ENCODE measurements at places on chromosomes 2 and 18.

DNA sequence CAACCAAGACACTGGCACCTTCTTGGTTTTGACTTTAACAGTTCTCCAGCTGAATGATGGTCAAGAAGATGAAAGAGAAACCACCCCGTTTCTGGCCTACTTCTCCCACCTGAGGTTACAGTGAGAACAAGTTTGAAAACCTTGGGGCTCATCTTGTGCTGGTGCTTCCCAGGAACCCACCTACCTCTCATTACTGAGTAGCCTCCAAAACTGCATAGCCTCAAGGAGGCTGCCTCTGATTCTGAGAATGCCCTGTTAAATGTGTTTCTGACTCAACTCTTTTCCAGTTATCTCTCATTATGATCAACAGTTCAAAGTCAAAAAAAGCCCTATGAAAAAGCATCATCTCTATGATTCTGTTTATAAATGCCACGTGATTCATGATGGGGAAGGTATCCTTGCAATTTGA, 121.9 kb downstream of the CACNB4 start:
- no peak for DNase-seq

DNA sequence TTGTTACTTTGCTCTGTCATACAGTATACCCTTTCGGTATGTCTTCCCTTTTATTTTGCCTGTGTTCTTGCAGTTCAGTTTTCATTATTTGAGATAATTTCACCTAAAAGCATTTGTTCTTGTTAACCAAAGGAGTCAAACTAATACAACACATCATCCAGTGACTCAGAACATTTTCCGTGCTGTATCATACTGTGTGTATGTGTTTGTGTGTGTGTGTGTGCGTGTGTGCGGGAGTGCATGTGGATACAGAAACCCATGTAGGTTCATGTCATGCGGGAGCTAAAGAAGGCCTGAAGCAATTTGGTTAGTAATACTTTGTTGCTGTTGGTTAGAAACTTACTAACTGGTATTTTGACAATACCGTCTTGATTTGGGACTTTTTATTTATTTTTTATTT, 60.0 kb downstream of the CEP192 start:
- DNase-seq = no peak

GRCh38 chr2:167196461-167197252, 308.4 kb downstream of the XIRP2 start:
- DNase-seq = no peak

GRCh38 chr2:133054297-133054696, 384.3 kb upstream of the LYPD1 start:
- DNase-seq = no peak

GRCh38 chr18:11027862-11028261, 121.5 kb downstream of the PIEZO2 start:
- no peak for DNase-seq

GRCh38 chr2:32418778-32419177, 62.0 kb downstream of the BIRC6 start:
- no peak for DNase-seq

- DNase-seq = no peak
Observed at GRCh38 chr2:134021830-134022524, 231.9 kb upstream of the MGAT5 start.

DNA sequence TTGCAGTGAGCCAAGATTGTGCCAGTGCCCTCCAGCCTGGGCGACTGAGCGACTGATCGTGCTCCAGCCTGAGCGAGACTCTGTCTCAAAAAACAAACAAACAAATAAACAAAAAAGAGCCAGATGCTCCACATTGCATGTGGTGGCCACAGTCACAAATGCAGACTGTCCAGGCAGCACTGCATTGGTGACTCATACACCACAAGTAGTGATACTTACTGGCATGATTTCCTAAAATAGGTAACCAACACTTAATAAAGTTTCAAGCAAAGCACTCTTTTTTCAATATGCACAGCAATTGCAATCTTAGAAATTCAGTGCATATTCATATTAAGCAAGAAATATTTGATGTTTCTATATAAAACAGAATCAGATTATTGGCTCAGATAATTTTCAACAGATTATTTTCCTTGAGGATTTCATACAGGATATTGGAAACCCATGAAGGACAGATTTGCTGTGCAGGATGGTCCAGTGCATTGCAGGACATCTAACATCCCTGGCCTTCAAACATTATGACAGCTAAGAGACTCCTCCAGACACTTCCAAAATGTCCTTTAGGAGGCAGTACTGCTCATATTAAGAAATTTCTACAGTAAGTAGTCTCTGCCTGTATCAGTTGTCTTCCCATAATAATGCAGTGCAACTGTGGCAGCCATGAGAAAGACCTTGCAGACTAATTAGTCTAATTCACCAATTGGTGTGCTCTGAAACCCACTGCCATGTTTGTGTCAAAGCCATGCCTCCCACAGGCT, 10.5 kb upstream of the SLC1A4 start:
- no peak for DNase-seq

- DNase-seq = no peak
Observed at GRCh38 chr18:32301361-32301760, 111.5 kb downstream of the MEP1B start.

- no peak for DNase-seq
Observed at GRCh38 chr18:64037812-64038414, 68.0 kb downstream of the SERPINB8 start.

DNA sequence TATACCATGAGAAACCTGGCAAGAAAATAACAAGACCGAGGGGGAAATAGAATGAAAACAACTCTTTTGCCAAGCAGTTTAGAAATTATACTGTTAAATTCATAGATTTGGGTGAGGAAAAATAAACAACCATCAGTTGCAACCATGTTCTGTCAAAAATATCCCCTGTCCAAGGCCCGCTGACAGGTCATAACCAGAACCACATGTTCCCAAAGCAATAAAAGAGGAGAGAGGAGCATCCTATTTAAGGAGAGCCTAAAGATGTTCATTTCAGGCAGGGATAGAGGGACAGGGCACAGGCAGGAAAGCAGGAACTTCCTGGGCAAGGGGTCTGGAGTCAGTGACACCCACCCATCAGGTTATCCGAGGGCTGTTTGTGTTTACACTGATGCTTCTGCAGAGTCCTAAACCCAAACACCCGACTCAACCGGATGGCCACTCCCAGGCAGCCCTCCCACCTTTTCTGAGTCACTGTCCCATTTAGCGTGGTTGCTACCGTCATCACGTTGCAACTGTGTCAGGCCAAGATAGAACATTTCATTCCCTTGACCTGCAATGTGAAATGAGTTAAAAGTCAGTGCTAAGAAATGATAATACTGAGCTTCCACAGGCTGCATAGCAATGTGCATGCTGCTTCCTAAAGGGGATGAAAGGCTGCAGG, 468.3 kb upstream of the RAB12 start:
- no peak for DNase-seq

DNA sequence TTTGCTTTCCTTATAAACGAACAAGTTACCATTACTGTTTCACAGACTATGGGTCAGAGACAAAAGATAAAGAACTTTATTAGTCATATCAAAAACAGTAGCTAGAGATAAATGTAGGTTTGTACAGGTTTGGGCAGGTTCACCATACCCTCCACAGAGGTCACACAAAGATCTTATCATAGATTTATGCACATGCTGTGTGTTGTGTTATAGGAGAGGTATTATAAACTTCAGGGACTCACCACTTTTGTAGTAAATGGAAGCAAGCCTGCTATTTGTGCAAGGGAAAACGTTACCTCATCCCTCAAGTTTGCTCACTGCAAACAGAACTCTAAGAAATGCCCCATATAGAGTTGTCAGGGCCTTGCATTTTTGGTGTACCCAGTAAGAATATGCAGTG, 584.5 kb upstream of the LRRTM1 start:
- no peak for DNase-seq

DNA sequence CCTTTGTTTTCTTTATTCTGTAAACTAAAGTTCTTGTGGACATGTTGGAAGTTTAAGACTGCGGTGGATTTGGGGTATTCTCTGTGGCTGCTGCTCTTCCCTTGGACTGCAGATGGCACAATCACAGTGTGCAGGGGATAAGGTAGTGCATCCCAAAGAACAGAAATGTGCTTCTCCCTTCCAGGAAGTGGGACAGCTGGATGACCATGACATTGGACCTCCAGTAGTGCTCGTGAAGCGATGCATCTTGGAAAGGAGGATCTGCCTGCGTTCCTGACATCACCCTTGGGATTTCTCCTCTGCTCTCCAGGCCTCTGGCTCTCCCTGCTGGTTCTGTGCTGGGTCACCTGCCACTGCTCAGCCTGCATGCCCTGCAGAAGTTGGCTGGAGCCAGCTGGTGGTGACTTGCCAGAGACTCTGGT, 109.9 kb downstream of the SLC4A3 start:
- no peak for DNase-seq

DNA sequence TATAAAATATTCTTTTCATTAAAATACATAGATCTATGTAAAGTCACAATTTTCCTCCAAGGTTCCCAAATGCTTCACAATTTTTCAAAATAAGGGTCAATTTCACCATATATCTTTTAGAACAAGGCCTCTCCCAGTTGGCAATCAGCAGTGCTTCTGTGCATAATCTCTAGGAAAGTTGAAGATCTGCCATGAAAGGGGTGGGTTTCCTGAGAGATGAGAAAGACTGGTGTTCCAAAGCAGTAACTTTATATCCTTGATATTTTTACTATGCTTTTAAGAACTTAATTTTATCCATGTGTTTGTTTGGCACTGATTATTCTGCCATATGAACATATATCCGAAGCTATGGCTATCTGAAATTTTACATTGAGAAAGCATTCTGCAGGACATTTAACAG, 199.4 kb upstream of the CYP26B1 start:
- no peak for DNase-seq

DNA sequence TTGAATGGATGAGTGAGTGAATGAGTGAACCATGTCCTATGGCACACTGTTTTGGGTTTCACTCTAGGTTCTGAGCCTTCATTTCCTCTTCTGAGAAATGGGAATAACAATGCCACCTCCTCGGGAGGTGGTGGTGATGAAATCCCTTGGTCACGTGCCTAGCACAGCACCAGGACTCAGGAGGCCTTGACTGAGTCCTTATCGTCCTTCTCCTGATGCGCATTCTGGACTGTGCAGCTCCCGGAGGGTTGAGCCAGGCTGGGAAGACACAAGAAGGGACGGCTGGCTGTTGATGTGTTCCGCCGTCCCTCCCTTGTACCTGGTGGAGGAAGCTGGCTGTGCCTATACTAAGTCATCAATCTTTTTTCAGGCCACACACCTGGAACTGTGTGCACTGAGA, 437.3 kb downstream of the ZNF521 start:
- no peak for DNase-seq

GRCh38 chr18:36392979-36393287, 95.4 kb downstream of the FHOD3 start:
- no peak for DNase-seq

DNA sequence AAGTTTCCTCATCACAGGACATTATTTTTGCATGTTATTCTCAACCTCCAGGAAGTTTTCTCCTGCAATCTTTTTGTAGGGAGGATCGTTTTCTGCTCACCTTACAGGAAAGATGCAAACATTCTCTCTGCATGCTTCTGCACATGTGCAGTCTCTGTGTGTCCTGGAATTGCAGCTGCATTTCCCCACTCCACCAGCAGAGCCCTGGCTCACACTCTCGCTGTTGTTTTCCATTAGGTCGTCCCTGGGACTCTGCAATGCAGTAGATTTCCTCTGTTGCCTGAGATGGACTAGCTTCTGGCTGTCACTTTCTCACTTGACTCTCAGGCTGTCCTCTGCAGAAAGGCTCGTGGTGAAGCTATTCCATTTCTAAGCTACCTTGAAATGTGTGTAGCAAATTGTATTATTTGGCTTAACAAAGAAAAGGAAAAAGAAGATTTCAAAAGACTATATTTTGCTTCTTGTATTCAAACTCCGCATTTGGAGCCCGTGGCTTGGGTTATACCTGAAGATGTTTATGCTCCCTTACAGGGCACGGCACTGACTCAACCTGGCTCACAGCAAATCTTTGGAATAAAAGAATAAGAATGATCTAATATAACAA, 346.7 kb downstream of the RAD51AP2 start:
- no peak for DNase-seq

- no peak for DNase-seq
Observed at GRCh38 chr2:240806006-240806405, 14.0 kb downstream of the KIF1A start.

- no peak for DNase-seq
Observed at GRCh38 chr2:193695367-193695766, 1500.6 kb upstream of the TMEFF2 start.

DNA sequence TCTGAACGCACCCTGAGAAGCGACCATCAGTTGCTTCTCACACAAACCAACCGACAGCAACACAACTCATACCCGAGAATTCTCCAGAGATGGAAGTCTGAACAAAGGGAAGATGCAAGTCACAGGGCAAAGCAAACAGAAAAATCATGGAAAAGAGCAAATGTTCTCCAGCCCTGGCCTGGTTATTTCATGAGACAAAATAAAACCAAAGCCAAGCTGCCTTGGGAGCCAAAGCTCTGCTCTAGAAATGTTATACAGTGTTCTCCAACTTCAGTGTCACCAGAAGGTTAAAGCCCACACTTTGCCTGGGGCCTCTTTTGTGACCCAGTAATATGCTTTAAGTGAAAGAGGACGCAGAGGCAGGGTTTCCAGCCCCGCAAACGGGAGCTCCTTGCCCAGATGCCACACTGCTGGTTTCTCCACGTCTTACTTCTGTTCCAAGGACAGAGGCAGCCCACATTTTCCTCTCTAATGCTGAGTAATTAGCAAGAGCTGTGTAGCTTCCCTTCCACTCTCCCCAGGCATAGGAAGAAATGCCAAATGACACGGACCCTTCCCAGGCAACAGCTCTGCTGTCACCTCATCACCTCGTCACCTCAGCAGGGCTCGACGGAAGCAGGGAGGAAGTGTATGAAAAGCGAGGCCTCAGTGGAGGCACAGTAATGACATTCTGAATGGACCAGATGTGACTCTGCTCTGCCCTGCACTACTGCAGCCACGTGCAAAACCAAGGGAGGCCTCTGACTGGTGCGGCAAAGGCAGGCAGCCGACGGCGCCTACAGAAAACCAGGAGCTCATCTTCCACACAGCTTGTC, 64.7 kb downstream of the FBXO15 start:
- DNase-seq = no peak

- DNase-seq = no peak
Observed at GRCh38 chr2:11042841-11043240, 112.4 kb upstream of the SLC66A3 start.

DNA sequence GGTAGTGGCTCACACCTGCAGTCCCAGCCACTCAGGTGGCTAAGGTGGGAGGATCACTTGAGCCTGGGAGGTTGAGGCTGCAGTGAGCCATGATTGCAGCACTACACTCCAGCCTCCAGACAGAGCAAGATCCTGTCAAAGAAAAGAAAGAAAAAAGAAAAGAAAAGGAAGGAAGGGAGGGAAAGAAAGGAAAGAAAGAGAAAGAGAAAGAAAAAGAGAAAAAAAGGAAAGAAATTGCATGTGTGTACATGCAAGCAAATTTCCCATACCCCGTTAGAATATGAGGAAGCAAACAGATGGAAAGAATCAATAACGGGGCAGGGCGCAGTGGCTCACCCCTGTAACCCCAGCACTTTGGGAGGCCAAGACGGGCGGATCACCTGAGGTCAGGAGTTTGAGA, 17.9 kb downstream of the TMEM127 start:
- no peak for DNase-seq

- no peak for DNase-seq
Observed at GRCh38 chr2:74658516-74658915, 4.5 kb downstream of the SEMA4F start.

GRCh38 chr2:181389524-181389923, 67.7 kb upstream of the ITGA4 start:
- no peak for DNase-seq

GRCh38 chr2:43238176-43238575, 11.8 kb upstream of the ZFP36L2 start:
- DNase-seq = no peak

GRCh38 chr18:35861367-35862118, 110.9 kb upstream of the RMP24 start:
- DNase-seq = no peak

GRCh38 chr2:158297606-158298005, 158.9 kb downstream of the CCDC148 start:
- DNase-seq = no peak

Data from breast epithelium (tissue), 4 donors.